NCI-H1105 (cell line): ENCODE measurements at places on chromosomes 16 and 17.

- DNase-seq = no peak
These were observed 2.7 kb downstream of the TNFAIP1 start for GRCh38 chr17:28338056-28338768.

GRCh38 chr17:13067629-13068303 is 49.9 kb upstream of the ELAC2 start:
- DNase-seq = no peak

DNA sequence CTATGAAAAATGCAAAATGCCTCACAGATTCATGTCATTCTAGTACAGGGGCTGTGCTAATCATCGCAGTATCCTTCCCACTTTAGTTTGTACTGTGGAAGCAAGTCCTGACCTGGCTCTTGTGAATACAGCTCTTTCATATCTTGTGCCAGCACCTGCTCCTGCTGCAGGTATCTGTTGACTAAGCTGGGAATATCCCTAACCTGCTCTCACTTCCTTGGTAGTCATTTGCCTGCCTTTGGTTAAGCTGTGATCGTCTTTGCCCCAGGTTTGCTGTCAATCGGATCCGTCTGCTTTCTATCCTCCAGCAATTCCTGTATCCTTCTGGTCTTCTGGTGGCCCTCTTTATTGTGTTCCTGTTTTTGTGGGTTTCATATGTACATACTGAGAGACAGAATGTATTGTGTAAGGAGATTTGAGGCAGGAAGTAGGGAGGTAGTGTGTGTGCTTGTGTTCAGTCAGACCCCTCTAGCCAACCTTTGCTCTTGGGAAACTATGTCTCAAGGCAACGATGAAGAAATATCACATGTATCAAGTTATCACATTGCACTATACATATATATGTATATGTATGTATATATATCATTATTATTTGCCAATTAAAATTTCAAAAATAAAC is 7.7 kb upstream of the GINS3 start:
- no peak for DNase-seq

DNA sequence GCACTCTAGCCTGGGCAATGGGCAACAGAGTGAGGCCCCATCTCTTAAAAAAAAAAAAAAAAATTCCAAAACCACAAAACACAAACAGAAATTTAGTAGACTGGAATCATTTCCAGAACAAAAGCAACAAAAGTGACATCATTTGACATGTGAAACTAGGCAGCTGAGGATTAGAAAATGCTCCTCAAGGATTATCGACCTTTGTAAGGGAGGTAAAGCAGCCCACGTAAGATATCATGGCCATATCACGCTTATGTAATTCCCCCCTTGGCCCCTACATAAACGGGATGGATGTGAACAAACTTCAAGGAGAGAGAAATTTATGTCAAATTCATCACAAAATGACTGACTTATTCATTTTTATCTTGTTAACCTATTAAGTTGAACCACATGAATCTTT is 83.3 kb downstream of the WDR59 start:
- no peak for DNase-seq

GRCh38 chr17:63116967-63117830 is 151.2 kb downstream of the TANC2 start:
- peak; percentile 3 for DNase-seq

DNA sequence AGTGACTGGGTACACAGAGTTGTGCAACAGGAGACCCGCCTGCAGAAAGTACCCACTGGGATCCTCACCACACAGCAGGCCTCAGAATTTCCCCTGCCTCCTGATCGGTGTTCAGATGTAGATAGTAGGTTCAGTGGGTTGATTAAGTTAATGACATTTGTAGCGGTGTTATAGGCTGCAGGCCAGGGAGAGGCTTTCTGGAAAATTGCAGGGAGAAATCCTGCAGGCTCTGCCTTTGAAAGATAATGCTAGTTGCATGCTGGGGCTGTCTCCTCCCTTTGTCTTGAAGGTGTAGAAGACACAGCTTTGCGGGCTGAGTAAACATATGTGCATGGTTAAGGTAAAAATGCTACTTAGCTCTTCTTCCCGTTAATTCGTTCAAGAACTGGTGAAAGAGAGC is 406.3 kb upstream of the RBFOX1 start:
- DNase-seq = no peak
